Activated CD4-positive, alpha-beta T cell treated with anti-CD3 and anti-CD28 coated beads for 4 hours (primary cell): ENCODE measurements at places on chromosomes 1 and 21.

DNA sequence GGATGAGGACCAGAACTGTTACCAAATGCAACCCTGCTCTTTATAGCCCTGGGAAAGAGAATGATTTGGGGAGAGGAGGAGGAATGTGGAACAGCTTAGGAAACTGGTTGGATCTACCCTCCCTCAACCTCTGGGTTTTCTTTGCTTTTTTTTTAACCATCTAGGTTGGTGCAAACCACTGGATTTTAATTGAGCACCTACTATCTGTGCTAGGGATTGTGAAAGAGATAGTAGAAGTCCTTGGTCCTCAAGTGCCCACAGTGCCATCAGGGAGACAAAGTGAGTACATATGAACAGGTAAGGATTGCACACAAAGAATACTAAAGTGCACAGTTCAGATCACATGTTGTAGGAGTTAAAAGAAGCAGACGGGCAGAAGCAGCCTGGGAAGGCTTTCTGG lies 4.7 kb downstream of the TAGLN2 start:
- DNase-seq = no peak

DNA sequence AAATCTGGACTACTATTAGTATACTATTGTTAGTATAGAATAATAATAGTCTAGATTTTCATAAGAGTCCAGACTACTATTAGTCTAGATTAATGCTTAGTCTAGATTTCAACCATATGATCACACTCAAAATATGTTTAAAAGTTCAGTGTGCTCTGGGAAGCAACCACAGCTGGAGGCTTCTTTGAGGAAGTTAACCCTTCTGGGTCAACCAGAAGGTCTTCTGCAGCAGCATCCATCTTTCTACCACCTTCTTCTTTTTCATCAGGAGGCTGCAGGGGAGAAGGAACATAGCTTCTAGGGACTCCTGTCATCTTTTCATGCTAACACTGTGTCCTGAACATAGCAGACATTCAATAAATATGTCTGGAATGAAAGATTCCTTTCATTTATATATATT lies 51.2 kb upstream of the DNAJC6 start:
- DNase-seq = no peak

- no peak for DNase-seq
Measured at GRCh38 chr1:25245809-25246599, 1.2 kb downstream of the RSRP1 start.

- no peak for DNase-seq
Measured at GRCh38 chr1:203479646-203480045, 4.0 kb downstream of the PRELP start.

GRCh38 chr1:182625719-182626504 lies 21.7 kb upstream of the RGS16 start:
- DNase-seq = no peak

GRCh38 chr1:56938646-56939045 lies 27.2 kb downstream of the C8B start:
- DNase-seq = no peak

GRCh38 chr1:156149374-156150332 lies 3.7 kb upstream of the SEMA4A start:
- DNase-seq = no peak

- DNase-seq = no peak
Measured at GRCh38 chr1:180247580-180247979, 17.5 kb downstream of the LHX4 start.

DNA sequence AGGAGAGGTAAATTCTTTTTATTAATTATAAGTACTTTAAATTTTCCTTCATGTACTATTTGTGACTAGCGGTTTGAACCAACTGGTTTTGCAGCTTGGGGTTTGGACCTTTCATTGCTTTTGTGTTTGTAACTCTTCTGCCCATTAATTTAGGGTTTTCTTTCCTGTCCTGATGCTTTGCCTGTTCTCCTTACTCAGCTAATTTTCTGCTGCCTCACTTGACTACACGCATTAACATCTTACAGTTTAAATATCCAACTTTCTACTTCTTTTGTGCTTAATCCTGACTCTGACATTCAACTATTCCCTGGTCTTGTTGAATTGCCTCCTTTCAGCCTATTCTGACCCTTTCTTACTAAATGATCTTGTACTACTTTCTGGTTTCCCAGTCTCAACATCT lies 135.6 kb downstream of the PTPRC start:
- DNase-seq = no peak

DNA sequence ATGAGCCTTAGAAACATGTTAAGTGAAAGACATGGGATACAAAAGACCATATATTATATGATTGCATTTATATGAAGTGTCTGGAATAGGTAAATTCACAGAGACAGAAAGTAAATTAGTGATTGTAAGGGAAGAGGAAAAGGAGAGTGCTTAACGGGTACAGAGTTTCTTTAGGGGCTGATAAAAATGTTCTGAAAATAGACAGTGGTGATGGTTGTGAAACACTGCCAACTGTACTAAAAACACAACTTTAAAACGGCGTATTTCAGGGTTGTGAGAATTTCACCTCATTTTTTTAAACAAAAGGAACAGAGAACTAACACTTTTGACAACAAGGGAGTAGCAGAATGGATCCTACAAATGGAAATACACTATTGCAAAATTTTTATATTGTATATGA lies 13.4 kb downstream of the COP1 start:
- no peak for DNase-seq

DNA sequence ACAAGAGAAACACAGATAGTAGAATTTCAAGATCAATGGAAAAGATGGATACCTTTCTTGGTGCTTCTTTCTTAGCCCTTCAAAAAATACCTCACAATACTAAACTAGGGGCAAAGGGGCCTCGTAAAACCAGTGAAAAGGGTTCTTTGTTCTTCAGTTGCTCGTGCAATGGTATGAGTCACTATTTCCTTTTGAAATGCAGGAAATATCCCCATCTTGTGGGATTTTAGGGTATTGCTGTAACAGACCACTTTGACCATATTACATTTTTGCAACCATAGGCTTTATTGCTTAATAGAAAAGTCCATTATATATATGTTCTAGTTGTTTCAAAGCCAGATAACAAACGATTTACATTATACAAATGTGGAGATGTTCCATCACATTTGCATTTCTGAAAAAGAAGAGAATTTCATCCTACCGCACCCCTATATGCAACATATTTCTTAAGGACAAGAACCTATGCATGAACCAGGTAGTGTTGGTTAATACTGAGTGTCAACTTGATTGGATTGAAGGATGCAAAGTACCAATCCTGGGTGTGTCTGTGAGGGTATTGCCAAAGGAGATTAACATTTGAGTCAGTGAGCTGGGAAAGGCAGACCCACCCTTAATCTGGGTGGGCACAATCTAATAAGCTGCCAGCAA lies 88.6 kb upstream of the PKN2 start:
- no peak for DNase-seq

DNA sequence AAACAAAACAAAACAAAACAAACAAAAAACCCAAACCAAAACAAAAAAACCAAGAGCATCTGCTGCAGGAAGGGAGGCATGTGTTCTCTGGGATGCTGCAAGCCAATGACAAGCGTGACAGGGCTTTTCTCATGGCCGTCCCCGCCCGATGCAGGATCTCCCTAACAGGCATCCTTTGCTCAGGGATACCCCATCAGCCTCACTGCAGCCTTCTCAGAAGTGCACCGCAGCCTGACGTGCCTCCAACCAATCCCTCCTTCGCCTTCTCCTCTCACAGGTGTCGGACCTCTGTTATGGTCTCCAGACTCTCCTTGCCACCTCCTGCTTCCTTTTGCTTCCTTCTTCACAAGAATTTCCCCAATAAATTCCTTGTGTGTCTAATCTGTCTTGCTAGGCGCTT lies 147.2 kb downstream of the PCP4 start:
- DNase-seq = no peak

GRCh38 chr1:204494281-204495077 lies at the start of gene PIK3C2B:
TSS of gene PIK3C2B (minus strand) at chr1:204494805. CDS start at chr1:204469802, 25,003 bp downstream.
- peak; percentile 66 for DNase-seq

GRCh38 chr1:119713749-119714456 lies 2.2 kb downstream of the PHGDH start:
- no peak for DNase-seq

GRCh38 chr1:3321559-3322449 lies 132.7 kb upstream of the ARHGEF16 start:
- DNase-seq = no peak

DNA sequence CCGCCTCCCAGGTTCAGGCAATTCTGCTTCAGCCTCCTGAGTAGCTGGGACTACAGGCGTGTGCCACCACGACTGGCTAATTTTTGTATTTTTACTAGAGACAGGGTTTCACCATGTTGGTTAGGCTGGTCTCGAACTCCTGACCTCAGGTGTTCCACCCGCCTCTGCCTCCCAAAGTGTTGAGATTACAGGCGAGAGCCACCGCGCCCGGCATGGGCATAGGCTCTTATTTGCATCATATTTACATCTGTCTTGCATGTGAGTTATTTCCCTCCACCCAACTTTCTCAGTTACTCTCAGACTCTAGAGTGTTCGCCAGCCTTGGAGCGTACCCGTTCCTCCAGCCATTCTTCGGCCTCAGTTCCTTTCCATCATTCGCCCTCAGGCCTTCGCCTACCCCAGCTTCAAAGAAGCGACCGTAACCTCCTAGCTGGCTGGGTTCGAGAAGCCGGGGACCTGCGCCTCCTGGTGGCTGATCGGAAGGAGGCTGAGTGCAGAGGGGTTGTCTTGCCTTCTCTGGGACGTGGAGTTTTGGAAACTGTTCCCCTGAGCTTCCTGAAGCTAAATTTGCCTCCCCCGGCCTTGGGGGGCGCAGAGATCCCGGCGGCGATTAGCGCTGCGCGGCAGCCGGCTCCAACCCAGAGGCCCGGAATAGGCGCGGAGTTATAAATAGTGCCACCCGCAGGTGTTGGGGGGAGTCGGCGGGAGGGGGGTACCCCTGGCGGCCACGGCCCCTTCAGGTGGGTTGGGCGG lies 3.6 kb upstream of the ZBTB7B start:
- DNase-seq = peak; percentile 72

DNA sequence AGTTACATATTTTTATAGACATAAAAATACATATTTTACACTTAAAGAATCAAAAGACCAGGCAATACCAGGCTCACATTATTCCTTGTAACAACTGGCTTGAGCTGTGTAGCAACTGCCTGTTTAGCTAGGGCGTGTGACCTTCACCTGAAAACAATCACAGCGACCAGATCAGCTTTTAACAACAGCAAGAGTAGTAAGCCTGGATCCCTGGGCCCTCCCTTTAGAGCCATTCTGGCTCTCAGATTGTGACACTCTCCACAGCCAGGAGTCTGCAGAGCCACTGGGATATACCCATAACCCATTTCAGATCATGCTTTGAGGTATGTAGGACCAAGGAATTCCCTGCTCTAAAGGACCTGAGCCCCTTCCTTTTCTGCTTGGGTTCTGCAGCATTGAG lies 29.4 kb upstream of the GNG4 start:
- no peak for DNase-seq

DNA sequence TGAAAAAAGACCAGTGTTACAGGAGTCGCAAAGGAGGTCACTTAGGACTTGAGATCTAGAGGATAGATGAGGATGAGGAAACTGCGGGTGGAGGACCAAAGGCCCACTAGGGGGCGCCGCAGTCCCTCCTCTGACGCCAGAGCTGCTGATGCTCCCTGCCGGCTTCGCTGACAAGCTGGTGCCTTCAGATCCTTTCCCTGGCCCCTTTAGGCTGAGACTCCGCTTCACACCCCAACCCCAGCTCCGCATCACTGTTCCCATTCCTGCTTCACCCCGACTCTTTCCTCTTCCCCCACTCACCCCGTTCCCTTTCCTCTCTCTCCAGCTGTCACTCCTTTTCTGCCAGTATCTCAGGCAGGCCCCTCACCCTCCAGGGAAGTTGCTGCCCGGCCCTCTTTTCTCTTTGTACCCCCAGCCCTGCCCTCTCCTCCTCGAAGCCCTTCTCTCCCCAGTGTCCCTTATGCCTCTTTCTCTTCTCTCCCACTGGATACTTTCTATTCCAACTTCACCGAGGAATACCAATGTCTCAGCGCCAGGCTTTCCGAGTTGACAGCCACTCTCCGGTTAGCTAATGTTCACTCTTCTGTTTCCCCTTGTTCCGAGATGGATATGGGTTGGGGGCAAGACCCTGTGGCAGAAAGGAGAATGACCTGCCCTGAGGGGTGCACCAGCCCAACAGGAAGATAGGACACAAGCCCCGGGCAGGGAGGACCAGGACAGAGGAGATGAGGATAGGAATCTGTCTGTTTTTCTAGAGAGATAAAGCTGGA lies 4.5 kb downstream of the KCNJ9 start:
- peak; percentile 74 for DNase-seq

GRCh38 chr1:23526329-23527041 lies 4.5 kb downstream of the E2F2 start:
- no peak for DNase-seq

- DNase-seq = no peak
Measured at GRCh38 chr1:1212780-1213344, 1.1 kb downstream of the TNFRSF4 start.

DNA sequence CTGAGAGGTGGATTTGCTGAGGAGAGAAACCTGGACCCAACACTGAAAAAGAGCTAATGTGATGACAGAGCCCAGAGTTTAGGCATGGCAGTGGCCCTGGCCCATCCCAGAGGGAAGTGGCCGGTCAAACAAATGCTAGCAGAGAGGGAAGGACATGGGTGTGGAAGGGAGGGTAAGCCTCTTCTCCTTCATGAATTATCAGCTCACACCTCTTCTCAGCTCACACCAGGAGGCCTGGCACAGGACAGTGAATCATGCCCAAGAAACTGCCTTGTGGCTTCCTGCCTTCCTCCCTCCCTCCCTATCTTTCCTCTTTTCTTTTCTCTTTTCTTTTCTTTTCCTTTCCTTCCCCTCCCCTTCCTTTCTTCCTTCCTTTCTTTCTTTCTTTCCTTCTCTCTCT lies 1.3 kb upstream of the SPRR3 start:
- DNase-seq = no peak

DNA sequence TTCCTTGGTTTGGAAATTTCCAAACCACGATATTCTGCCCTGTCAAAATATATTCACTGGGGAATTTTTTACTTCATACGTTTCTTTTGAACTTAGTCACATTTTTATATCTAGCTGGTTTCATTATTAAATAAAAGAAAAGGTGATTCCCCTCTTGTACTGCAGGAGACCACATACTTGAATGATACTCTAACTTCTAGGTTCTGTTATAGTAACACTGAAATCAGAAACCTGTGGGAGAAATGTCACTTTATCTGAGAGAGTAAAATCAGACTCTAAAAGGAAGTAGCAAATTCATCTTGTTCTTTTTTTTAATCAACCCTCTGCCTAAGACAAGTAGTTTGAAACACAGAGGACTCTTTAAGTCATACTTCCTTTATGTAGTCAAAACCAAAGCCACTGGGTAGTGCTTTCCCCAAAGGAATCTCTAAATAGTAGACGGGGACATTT lies 34.4 kb downstream of the MRPL39 start:
- no peak for DNase-seq

DNA sequence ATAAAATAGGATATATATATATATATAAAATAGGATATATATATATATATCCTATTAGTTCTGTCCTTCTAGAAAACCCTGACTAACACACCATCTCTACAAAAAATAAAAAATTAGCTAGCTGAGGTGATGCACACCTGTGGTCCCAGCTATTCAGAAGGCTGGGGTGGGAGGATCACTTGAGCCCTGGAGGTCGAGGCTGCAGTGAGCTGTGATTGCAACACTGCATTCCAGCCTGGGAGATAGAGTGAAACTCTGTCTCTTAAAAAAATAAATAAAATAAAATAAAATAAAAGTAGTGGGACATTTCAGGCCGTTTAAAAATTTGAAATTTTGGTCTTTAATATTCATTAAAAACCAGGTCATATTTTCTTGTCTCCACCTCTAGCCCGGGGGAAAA lies 4.2 kb upstream of the RRP1 start:
- DNase-seq = no peak

- no peak for DNase-seq
Measured at GRCh38 chr1:37472994-37473393, 1.4 kb upstream of the ZC3H12A start.

- no peak for DNase-seq
Measured at GRCh38 chr1:72837781-72838180, 555.4 kb upstream of the NEGR1 start.

- no peak for DNase-seq
Measured at GRCh38 chr1:96060621-96061020, 661.0 kb upstream of the PTBP2 start.
